ENCODE measurements at places on chromosomes 6 and 20. TPM values are rescaled to one million over a fixed set of nuclear protein-coding genes. Genes with fewer than 3 reads are reported as not detected.

GRCh38 chr6:13303668-13304017 lies 24.7 kb downstream of the TBC1D7 start:
- peak; percentile 80 for DNase-seq

The DCDC2 gene
- not detected for total RNA-seq

The COL12A1 gene
- total RNA-seq = 28.6 TPM

DNA sequence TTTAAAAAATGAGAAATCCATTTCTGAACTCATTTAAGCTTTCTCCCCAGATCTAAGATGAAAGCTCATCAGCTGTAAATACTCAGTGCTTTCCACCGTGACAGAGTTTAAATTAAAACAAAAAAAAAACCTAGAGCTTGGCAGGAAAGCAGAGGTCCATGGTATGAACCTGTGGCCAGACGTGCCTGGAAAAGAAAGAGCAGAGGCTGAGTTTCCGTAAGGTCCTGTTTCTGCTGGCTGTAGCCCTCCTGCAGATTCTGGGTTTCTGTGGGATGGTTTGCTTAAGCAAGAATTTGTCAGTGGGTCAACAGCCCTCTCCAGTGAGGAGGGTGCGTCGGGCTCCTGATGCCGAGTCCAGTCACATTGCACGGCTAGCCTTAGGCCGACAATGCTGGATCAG lies 383.2 kb downstream of the SAMD5 start:
- no peak for DNase-seq

DNA sequence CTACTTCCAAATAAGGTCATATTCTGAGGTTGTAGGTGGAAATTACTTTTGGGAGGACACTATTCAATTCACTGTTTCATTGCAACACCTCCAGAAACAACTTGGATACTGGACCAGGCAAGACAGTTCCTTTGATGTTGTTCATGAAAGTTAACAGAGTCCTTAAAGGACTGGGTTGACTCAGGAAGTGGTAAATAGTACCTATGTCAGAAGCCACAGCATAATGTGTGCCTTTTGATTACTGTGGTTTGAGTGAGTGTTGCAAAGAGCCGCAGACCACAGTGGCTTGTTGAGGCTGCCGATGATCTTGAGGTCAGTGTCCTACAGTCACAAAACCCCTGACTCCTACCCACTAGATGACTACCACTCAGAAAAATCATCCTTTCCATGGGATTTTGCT lies 10.9 kb downstream of the IL20RA start:
- no peak for DNase-seq

- DNase-seq = no peak
Observed at GRCh38 chr20:52289956-52290565, 98.5 kb upstream of the ZFP64 start.

- no peak for DNase-seq
Observed at GRCh38 chr6:169035385-169036240, 218.0 kb downstream of the THBS2 start.

DNA sequence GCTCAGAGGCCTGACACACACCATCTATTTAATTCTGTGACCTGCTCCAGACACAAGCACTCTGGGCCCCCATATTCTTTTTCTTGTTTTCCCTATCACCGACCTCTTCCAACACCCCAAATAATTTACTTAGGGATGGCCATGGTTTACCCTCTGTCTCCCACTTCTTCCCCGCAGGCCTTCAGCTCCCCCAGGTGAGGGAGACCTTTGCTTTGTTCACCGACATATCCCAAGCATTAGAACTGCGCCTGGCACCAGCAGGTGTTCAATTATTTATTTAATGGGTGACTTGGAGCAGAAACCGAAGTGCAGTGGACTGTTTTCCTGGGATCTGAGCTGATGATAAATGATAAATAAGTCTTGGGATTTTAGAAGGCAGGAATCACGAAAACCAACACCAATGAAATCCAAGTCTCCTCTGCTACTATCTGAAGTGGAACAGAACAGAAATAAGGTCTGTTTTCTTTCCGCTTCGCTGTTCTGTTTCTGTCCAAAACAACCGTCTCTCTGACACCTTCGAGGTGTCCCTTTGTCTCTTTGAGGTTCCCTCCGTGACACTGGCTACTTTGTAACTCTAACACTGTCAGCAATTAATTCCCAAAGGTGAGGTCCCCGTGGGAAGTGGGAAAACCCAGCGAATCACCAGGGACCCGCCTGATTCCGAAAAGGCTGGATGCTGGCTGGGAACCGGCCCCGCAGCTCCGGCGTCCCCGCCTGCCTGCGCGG lies 1.1 kb upstream of the RIN2 start:
- peak; percentile 38 for DNase-seq

GRCh38 chr6:130293800-130294199 lies 71.0 kb upstream of the SAMD3 start:
- no peak for DNase-seq

DNA sequence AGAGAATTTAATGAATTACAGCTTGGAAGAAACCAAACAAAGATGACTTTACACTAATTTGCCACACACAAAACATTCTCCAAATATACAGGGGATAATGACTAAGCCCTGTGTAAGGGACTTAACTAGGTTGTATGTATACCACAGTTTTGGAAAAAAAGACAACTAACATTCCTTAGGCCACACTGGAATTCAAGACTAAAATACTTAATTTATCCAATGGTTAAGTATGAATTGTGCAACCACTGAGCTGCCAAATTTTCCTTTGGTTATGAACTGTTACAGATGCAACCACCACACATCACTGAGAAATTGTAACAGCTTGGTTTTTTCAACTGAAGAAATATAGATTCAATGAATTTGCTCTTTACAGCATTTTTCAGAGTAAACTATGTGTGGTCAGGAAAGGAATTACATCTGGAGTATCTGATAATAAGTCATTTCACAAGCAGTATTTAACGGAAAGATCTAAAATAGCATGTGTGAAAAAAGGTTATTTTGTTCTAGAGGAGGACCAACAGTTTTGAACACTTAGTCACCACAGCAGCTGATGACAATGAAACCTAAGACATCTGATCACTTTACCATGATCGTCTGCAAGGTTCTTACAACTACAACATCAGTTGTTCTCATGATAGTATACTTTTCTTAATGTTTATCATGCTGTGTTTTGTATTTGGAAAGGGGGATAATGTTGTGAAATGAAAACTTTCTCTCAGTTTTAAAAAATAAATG lies 318.8 kb downstream of the BCKDHB start:
- DNase-seq = no peak
